ENCODE measurements at places on chromosomes 12 and 14.

- no peak for DNase-seq
Measured at GRCh38 chr14:22151121-22151520, 437.9 kb downstream of the DAD1 start.

DNA sequence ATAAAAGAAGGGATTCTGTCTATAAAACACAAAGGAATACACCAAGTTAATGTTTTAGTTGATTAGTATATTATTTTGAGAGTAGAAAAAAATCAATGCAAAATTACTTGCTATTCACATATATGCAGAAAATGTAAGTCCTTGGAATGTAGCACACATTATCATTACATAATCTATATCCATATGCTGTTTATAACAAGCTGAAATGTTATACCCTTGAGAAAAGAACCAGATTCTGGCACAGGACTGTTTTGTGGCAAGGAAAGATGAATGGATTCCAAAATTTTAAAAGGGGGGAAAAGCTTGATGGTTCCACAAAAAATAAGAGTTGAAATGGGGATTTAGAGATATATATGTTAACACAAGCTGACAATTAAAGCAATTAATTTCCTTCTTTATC lies 153.6 kb downstream of the MSRB3 start:
- DNase-seq: no peak

DNA sequence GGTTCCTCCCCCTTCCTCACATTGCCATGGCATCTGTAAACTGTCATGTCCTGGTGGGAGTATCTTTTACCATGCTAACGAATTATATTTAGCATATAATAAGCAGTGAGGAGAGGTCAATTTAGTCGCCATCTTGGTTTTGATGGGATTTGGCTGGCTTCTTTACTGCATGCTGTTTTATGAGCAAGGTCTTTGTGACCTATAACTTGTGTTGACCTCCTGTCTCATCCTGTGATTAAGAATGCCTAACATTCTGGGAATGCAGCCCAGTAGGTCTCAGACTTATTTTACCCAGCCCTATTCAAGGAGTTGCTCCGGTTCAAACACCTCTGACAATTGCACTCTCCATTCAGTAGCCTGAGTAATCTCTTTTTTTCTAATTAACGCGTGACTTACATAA lies 2.1 kb upstream of the EIF4B start:
- DNase-seq: no peak

DNA sequence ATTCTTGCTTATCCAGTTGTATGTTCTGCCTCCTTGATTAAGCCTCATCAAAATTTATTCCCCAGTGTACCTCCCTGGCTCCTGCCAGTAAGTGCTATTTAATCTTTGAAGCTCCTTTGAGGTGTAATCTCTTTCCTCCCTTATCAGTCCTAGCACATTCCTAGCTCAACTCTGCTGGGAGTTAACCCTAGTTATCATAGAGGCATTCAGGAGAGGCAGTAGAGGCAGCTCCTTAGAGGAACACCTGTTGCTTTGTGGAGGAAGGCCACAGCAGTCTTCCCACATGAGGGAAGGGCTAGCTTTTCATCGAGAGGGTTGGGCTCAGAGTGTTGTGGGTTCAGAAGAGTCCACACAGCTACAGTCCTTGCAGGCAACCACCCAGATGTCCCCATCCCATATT lies 182.4 kb upstream of the ARID2 start:
- DNase-seq: no peak

- DNase-seq: no peak
Measured at GRCh38 chr14:93337143-93337753, 4.4 kb upstream of the BTBD7 start.

GRCh38 chr12:12011880-12012260 lies 58.9 kb upstream of the BCL2L14 start:
- no peak for DNase-seq

GRCh38 chr14:73236752-73237218 lies 521 bp upstream of the PAPLN start:
- DNase-seq: no peak

GRCh38 chr12:122981036-122981471 lies 573 bp downstream of the ARL6IP4 start:
- DNase-seq: no peak

DNA sequence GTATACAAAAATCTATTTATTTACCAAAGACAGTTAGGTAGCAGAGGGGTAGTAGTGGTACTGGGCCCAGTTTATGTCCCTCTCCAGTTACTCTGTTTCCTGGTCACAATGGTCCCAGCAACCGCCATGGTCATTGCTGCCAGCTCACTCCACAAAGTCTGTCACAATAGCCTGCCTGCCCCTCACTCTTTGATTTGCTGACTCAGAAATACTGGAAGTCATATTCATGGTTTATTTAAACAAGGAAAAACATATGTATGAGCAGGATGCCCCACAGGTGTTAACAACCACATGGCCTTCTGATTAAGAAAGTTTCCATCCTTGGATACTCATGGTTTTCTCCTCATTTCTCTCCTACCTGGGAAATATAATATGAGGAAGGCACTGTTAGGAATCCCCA lies 49.2 kb downstream of the TSHR start:
- DNase-seq: no peak

GRCh38 chr12:104695453-104696148 lies 238.9 kb downstream of the CHST11 start:
- no peak for DNase-seq

DNA sequence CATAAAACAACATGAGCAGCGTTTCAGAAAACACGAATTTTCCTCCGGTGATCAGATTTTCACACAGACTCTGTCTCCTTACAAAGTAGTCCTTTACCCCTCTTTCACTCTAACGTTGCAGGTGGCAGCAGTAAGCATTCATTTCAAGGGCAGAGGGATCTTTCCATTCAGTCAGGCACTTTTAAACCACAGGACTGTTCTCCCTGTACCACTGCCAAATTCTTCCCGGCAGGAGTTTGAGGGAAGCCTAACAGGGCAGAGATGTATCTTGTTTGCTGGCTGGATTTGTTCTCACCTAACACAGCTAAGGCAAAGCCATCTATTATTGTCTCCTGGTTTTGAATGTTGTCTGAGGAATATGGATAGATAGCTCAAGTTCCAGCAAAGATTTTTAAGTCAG lies 1187.3 kb upstream of the SEL1L start:
- no peak for DNase-seq

DNA sequence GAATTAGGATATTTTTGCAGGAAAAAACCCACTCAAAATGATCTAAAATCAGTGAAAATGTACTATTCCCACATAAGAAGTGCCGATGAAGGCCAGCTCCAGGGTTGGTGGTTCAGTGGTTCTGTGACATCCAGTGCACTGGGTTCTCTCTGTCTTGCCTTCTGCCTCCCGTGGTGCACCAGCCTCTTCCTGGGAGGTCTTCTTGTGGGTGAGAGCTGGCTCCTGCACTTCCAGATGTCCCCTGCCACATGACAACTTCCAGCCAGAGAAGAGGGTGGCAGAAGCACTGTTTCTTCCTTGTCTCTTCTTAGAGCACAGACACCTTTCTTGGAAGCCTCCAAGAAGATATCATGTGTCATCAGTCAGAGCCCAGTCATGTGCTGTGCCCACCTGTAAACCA lies 170.9 kb downstream of the PELI2 start:
- DNase-seq: no peak
